ENCODE measurements at places on chromosomes 12 and 14. TPM values are rescaled to one million over a fixed set of nuclear protein-coding genes. Genes with fewer than 3 reads are reported as not detected.

Gene HNF1A
- not detected for total RNA-seq

GRCh38 chr12:5456030-5456429 lies 24.1 kb downstream of the NTF3 start:
- DNase-seq, result no peak

Gene NGB
- not detected for total RNA-seq

DNA sequence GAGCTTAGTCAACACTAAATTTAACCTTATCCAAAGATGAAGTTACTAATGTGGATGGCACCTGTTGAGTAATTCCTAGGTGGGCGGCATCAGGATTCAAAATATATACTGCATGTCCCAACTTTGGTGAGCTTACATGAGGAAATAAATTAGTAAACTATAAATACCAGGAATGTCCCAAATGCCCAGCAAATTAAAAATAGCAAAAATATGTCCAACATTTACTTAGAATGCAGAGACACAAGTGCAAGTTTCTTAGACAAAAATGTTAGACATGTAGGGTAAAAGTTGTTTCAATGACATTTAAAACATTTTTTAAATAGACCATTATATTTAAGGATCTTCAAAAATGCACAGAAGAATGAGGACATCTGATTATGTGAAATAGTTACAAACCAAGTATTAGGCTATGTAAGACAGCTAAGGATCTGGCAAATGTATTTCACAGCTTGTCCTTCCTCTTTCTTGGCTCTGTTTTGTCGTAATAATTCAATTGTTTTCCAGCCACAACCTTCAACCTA lies 115.9 kb downstream of the NAV3 start:
- no peak for DNase-seq

Gene GPR65
- total RNA-seq, result not detected

Gene ASIC1
- 1.7 TPM for total RNA-seq

- no peak for DNase-seq
Measured at GRCh38 chr14:50061664-50062437, 54.5 kb downstream of the VCPKMT start.

DNA sequence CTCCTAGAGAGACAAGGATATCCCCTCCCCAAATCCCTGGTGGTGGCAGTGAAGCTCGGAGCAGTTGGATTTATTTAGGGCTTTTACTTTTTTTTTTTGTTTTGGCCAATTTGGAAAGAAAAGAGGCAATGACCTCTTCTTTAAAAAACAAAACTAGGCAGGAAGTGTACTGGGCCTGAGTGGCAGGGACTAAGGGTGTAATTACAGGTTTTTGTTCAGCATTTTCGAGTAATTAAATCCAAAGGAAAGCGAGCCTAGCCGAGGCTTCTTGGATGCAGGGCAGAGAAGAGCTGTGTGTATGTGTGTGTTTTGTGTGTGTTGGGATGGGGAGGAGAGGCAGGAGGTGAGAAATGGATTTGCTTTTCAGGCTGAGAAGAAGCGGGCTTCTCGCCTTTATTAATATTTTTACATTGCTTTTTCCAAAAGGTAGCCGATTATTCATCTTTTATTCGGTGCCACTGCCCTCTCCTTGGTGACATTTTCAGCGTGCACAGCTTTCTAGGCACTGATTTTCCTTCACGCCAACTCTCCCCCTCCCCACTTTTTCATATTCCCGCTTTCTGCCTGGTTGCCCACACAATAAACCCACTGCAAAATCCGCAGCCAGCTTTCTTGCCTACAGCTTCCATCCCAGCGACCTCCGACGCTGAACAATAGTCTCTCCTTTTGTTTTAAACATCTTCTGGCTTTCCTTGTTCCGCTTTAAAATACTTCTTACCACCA lies 8.9 kb upstream of the IRF2BPL start:
- no peak for DNase-seq

- no peak for DNase-seq
Measured at GRCh38 chr12:52147964-52148463, 43.8 kb downstream of the KRT80 start.

Gene STAB2
- total RNA-seq, result not detected

Gene PIWIL1
- total RNA-seq, result not detected

DNA sequence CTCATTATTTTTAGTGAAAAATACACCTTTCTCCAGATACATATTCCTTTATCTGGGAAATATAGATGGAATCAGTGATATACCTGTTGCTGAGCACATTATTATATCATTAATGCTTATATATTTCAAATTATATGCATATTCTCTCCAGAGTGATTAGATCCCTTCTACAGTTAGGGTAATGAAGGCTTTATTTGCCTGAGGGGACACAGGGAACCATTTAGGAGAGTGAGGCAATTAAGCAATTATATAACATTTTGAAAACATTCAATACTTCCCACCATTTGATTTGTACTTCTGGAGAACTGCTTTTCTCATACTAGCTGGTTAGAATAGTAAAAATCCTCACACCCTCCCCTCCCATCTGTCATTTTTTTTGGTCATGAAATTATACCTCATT lies 212.8 kb upstream of the NOVA1 start:
- no peak for DNase-seq

DNA sequence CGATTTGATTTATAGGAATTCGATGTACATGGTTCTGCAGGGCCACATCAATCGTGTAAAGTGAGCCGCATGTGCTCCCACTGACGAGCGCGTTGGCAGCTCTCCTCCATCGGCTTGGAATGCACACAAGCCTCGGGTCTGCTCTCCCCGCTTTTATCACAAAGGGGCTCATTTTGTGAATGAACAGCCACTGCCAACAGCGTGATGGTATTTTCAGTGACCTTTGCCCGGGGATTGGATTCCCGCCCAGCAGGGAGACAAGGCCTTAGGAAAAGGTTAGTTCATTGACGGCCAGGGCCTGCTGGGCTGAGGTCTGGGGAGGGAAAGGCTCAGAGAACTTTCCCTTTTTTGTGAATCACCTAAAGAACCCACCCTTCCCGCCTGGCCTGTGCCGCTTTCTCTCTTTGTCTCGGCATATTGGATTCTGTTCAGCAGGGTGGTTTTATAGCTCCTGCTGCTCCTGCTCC lies 232.1 kb downstream of the MSRB3 start:
- DNase-seq, result peak; percentile 89

Gene KRT78
- total RNA-seq, result not detected

DNA sequence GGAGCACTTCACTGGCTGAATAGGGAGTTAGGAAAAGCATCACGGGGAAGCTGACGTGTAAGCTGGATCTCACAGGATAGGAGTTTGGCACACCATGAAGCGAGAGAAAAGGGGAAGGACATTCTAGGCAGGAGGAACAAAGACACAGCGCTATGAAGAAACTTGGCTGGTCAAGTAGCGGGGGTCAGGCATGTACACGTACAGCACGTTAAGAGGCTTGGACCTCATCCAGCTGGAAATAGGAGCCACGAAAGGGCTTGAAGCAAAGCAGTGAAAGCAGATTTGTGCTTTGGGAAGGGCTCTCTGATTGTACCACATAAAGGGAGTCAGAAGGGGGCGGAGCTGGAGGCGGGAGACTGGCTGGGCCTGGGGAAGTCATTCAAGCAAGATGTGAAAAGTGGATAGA lies 19.6 kb upstream of the GALNT8 start:
- no peak for DNase-seq

GRCh38 chr14:32508281-32508680 lies 179.2 kb downstream of the AKAP6 start:
- DNase-seq, result no peak

Gene COX8C
- not detected for total RNA-seq

Gene TPCN1
- 3.9 TPM for total RNA-seq

DNA sequence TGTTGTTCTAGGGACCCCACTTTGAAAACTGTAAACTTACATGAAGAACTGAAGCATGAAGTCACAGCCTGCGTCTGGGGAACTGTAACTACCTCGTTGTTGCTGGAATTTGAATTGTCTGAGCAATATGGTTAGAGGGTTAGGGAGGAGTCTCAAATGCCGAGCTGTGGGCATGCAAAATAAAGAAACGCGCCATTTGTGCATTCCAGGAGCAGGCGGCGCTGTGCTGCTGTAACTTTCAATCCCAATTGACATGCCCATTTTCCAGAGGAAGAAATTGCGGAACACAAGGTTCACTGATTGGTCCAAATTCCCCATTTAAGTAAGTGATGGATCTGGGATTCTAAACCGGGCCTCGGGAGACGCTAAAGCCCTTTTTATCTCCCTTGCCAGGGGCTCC lies 61.3 kb downstream of the ZNF664 start:
- no peak for DNase-seq

Gene PMEL
- total RNA-seq, result not detected

GRCh38 chr12:111942557-111942956 lies 70.4 kb downstream of the TMEM116 start:
- DNase-seq, result peak; percentile 72

Gene CMAS
- total RNA-seq, result 30.9 TPM

Gene TRPV4
- total RNA-seq, result 0.20 TPM

DNA sequence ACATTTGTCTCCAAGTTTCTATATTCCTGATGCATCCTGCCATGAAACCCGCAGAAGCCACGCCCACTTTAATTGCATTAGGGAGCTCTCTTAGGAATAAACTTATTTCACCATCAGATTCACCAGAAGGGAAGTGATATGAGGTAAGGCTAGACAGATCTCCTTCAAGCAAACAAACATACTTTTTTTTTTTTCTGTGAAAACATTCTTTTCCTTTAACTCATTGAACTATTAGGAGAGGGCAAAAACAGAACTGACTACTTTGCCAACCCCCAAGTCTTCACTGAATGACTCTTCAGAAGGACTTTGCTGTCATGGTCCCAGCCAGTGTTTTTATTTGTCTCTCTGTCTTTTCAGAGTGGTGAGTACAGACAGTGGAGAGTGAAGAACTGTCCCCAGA lies 48.4 kb downstream of the GTF2A1 start:
- DNase-seq, result no peak

GRCh38 chr14:75911883-75912282 lies 69.9 kb downstream of the TGFB3 start:
- no peak for DNase-seq

DNA sequence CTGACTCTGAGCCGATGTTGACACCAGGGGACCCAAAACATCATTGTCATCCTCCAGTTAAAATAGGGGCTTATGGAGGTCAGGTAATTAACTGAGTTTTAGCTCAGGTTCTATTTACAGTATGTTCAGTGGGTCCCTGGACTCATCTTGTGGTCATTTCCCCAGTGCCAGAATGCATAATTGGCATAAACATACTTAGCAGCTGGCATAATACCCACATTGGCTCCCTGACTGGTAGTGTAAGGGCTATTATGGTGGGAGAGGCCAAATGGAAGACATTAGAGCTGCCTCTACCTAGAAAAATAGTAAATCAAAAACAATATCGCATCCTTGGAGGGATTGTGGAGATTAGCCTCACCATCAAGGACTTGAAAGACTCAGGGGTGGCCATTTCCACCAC lies 350.9 kb downstream of the C12orf75 start:
- no peak for DNase-seq

Gene EFS
- 9.0 TPM for total RNA-seq

GRCh38 chr14:105912641-105913180 lies 386.3 kb downstream of the TMEM121 start:
- DNase-seq, result no peak

Gene SALL2
- total RNA-seq, result 0.81 TPM

GRCh38 chr12:34625116-34625515 lies 602.8 kb downstream of the ALG10 start:
- no peak for DNase-seq

GRCh38 chr12:25372969-25373817 lies 122.5 kb upstream of the KRAS start:
- no peak for DNase-seq

DNA sequence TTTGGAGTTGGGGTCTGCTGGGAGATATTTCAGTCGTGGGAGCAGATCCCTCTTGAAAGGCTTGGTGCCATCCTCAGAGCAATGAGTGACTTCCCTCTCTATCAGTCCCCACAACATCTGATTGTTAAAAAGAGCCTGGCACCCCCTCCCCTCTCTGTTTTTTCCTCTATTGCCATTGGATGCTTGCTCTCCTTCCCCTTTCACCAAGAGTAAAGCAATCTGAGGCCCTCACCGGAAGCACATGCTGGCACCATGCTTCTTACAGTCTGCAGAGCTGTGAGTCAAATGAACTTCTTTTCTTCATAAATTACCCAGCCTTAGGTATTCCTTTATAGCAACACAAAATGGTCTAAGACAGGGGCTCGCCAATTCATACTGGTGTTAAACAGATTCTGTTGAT lies 99.1 kb upstream of the CCND2 start:
- DNase-seq, result no peak

Gene TGM1
- total RNA-seq, result 0.86 TPM

DNA sequence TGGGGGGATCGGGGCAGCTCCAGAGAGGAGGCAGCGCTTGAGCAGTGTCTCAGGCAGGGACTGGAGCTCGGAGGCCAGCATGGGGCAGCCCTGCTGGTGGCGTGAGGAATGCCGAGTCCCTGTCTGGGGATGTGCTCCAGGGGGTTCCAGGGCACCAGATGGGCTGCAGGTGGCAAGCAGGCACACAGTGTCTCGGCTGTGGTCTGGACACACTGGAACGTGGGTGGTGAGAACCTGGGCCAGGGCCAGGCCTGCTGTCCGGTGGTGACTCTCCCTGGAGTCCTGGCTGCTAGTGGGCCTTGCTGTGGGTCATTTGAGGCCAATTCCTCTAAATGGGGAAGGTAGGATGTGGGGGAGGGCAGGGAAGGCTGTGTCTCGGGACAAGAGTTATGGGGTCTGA lies 199.4 kb upstream of the RTL1 start:
- no peak for DNase-seq

DNA sequence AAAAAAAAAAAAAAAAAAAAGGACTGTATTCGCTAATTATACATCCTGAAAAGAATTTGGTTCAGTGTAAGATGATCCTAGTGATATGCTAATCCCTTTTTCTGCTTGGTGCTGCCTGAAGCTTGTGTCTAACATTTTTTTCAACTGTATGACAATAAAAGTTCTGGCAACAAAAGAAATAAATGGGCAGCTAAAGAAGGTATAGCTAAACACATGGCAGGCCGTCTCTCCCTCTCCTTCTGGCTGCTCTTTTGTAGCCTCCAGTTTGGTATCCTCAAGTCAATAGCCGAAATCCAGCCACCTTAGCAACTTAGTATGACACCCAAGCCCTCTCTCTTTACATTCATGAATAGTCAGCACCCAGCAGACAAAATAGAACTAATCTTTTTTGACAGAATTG lies 198.3 kb upstream of the OTX2 start:
- no peak for DNase-seq

Gene SPIC
- total RNA-seq, result not detected

Gene DACT1
- 2.6 TPM for total RNA-seq

Gene MYH7
- total RNA-seq, result not detected

Gene ANKS1B
- total RNA-seq, result not detected

- no peak for DNase-seq
Measured at GRCh38 chr14:51704545-51704944, 52.8 kb downstream of the FRMD6 start.
